ENCODE measurements at places on chromosomes 7 and 10.

DNA sequence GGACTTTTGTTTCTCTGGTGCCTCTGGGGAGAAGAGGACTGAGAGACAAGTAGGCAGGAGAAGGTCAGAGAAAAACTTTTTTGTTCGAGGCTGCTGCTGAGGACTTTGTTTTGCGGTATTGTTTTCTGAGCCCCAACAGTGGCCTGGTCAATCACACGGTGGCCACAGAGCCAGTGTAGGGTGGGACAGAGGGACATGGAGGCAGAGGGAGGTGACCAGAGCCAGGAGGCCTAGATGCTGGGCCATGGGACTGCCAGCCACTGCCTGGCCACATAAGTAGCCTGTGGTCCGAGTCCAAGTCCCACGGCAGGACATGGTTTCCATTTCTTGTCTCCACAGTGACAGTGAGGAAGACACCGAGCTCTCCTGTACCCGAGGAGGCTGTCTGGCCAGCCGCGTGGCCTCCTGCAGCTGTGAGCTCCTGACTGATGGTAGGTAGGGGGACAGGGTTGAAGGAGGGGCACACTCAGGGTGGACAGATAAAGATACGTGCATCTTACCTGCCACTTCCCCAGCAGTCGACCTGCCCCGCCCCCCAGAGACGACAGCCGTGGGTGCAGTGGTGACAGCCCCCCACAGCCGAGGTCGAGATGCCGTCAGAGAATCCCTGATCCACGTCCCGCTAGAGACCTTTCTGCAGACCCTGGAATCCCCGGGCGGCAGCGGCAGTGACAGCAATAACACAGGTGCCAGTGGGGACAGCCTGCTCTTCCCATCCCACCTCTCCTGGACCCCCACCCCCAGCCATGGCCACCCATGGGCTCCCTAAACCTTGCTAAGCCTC, 27.5 kb downstream of the SH2B2 start:
- no peak for DNase-seq

GRCh38 chr7:106795877-106796231, 69.2 kb upstream of the PIK3CG start:
- no peak for DNase-seq

DNA sequence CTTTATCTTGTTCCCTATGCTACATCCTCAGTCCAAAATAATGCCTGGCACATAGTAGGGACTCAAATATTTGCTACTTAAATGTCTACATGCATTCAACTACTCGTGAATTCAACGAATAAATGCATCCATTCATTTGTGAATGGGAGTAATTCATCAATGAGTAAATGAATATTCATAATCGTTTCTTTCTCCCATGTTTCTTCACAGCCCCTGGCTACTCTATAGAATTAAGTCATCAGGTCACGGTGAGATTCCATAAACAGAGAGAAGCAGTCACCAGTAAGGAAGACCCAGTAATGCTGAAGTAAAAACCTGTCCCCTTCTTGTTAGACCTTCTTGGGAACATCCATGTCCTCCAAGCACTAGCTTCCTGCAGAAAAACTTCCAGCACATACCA, 48.4 kb downstream of the ATE1 start:
- no peak for DNase-seq

DNA sequence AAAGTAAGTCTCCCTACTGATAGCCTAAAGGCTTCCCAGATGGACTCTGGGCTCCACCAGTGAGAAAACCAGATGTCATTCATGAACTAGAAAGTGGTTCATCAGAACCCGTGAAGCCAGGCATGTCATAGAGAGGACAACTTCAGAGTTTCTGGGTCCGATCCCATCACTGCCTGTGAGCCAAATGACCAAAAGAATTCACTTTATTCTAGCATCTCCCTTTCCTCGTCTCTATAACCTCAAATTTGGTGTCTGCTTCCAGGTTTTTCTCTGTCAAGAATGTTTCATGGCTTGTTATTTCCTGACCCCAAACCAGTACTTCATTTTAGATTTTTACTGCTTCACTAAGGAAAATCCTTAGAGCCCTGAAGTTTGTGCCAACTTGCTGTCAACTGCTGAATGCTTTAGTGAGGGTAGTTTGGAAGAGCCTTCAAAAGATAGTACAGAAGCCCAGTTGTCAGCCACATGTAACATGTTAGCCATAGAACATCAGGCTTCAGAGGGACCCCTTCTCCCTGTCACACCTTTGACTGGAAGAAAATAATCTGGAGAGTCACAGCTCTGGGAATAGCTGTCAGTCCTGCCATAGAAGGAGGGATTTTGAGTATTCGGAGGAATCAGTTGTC, 34.0 kb downstream of the ITGB8 start:
- DNase-seq: no peak

DNA sequence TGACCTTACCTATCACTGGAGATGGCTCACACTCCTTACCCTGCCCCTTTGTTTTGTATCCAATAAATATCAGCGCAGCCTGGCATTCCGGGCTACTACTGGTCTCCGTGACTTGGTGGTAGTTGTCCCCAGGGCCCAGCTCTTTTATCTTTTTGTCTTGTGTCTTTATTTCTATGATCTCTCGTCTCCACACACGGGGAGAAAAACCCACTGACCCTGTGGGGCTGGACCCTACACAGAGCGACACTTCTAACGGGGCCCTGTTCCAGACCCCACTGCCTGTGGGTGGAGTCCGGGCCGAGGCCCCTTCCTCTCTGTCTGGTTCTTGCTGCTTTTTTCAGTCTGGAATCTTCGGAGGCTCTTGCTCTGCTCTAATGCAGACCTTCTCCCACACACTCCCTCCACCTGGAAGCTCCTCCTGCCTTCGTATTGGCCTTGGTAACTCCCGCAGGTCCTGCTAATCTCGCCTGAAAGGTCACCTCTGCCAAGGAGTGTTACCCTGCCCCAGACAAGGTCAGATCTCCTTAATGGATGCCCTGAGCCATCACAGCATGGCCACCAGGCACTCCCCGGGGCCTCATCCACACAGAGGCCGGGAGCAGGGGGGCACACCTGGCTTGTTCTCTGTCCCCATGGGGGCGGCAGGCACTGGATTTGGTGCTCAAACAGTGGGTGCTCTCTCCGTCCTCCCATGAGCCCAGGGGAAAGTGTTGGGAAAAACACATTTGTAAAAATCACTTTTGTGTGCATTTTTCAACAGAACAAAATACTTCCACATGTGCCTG, 531.7 kb downstream of the PTPRN2 start:
- DNase-seq: no peak

- no peak for DNase-seq
Observed at GRCh38 chr7:76395965-76396726, 13.4 kb downstream of the SSC4D start.
